Activated CD8-positive, alpha-beta memory T cell treated with anti-CD3 and anti-CD28 coated beads, Interleukin-2, amount 10 ng/mL, durations not matched to agents 7 days and 5 days (primary cell): ENCODE measurements at places on chromosomes 7 and 10.

GRCh38 chr7:85669225-85669624 is 482.4 kb upstream of the SEMA3D start:
- DNase-seq: no peak

- DNase-seq: peak; percentile 64
Measured at GRCh38 chr7:43584195-43584586, 1.3 kb downstream of the STK17A start.

DNA sequence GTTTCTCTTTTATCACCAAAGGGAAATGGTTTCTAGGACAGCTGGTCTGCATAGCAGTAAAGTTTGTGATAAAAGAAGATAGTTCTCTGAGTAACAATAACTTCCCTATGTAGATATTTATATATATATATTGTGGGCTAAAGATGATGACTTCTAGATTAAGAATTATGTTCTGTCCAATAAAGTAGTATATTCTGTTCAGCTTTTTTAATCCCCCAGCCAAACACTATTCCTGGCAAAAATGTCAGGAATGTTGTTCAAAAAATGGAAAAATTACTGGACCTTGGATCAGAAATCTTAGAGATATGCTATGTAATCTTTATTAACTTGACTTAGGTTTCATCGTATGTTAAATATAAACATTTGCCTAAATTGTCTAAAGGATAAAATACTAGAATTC is 136.3 kb upstream of the GNAI1 start:
- no peak for DNase-seq

- DNase-seq: no peak
Measured at GRCh38 chr10:72765051-72765745, 73.3 kb downstream of the MCU start.

- no peak for DNase-seq
Measured at GRCh38 chr7:13050703-13051102, 363.3 kb downstream of the ARL4A start.

GRCh38 chr7:142853739-142854371 is 1.0 kb upstream of the EPHB6 start:
- peak; percentile 78 for DNase-seq

- no peak for DNase-seq
Measured at GRCh38 chr7:96061009-96061408, 260.9 kb downstream of the SLC25A13 start.

- DNase-seq: no peak
Measured at GRCh38 chr7:116798232-116798631, 64.2 kb upstream of the CAPZA2 start.
